ENCODE measurements at places on chromosomes 12 and 14.

DNA sequence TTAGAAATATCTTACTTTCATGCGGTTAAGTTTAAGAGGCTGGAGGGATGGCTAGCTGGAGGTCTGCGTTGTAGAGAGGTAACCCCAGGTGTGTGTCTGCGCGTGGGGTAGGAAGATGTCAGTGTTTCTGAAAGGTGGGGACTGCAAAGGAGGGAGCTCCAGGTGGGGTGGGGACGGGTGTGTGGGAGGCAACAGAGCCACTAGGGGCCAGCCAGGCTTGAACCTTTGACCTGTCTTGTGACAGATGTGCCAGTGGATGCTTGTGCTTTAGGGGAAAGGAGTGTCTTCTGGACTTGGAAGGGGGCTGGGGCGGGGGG lies 841 bp downstream of the GLI1 start:
- no peak for DNase-seq

DNA sequence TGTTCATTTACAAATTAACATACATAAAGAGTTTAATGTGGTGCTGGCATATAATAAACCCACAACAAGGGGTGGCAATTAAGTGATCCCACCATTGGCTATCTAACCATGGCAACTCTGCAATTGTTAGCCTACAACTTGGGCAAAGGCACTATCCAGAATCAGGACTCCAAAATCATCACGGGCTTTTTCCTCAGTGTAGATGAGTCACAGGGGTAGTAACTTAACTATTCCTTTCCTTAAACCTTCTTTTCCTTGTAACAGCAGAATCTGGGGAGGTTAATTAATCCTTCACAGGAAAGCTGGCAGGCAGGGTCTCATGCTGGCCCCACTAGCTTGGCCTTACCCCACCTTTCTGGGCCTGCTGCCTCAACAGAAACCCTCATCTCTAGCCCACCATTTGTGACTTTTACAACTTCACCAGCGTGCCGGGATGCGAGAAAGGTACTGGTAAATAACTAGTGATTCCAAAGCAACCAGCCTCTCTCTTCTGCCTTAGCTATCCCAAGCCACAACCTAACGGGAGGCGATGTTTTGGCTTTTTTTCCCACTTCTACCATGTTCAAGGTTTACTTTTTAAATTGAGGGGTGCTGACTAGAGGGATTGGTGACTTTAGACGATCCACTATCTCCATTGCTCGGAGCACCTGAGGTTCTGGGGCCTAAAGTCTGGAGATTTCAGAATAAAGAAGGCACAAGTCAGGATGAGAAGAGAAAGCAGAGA lies 744 bp downstream of the ATP5MC2 start:
- no peak for DNase-seq

GRCh38 chr14:58944343-58944967 lies 244.0 kb upstream of the DAAM1 start:
- DNase-seq, result no peak

DNA sequence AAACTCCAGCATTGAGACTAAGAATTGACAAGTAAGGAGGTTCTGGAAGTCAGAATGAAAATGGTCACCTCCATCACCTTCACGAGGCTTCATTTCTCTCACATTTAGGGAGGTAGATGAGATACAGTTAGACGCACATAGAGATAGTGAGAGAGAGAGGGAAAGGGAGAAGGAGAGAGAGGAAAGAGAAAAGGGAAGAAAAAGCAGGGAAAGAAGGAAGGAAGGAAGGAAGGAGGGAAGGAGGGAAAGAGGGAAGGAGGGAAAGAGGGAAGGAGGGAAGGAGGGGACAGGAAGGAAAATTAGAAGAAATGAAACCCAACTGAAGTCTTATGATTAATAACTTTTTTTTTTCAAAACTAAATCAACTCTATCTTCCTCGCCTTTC lies 10.7 kb upstream of the FOXG1 start:
- no peak for DNase-seq

DNA sequence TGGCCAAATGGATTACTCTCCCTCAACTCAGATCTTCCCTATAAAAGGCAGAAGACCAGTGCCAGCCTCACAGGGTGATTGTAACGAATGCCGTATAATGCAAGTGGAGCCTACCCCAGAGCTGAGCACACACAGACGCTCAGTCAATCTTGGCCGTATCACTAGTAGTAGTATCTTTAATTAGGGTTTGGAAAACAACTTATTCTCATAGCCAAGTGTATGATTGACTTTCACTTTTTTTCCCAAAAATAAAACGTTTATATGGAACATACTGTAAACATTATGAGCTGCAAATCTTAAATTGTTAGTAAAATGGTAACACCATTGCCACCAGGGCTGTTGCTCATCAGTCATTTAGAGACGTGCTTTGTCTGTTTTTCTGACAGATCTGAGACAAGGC lies 30.4 kb downstream of the PLEKHG7 start:
- no peak for DNase-seq

- DNase-seq, result no peak
These were observed 117.3 kb upstream of the MYF6 start for GRCh38 chr12:80590085-80590484.

- no peak for DNase-seq
These were observed 315.9 kb downstream of the NRXN3 start for GRCh38 chr14:78486081-78486480.

DNA sequence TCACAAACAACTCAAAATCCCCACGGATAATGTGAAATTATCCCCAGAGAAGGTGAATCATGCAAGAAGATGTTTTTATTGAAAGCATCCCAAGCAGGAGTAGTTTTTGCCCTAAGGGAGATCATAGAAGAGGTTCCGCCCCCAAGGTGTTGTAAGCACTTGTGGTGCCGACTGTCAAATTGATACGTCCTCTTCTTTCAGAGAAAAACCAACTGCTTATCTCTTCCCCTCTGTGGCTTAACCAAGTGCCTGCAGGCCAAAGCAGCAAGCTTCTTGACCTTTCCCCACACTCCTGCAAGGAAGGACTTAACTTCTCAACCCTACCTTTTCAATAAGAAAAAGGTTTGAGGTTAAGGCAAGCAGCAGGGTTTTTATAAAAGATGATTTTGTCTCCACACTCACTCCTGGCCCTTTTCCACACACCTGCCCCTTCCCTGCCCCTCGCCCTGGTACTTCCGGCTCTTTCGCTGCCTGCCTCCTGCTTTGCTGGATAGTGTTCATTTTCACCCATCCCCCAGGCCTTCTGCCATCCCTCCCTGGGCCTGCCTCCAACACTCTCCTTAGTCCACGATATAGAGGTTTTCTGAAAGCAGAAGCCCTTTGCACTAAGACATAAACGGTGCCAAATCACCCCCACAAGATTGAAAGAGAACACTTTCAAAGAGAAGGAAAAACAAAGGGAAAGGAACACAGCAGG lies 114.5 kb downstream of the EGLN3 start:
- DNase-seq, result no peak

Data from stimulated activated CD4-positive, alpha-beta T cell treated with anti-CD3 and anti-CD28 coated beads, Interleukin-1b, Interleukin-23, amount 100 ng/mL, for 24 hours (primary cell).